ENCODE measurements at places on chromosomes 16 and 17.

GRCh38 chr17:17153071-17153470 is 53.1 kb downstream of the PLD6 start:
- DNase-seq = no peak

- no peak for DNase-seq
These were observed 30.0 kb upstream of the HEATR6 start for GRCh38 chr17:60108712-60109111.

DNA sequence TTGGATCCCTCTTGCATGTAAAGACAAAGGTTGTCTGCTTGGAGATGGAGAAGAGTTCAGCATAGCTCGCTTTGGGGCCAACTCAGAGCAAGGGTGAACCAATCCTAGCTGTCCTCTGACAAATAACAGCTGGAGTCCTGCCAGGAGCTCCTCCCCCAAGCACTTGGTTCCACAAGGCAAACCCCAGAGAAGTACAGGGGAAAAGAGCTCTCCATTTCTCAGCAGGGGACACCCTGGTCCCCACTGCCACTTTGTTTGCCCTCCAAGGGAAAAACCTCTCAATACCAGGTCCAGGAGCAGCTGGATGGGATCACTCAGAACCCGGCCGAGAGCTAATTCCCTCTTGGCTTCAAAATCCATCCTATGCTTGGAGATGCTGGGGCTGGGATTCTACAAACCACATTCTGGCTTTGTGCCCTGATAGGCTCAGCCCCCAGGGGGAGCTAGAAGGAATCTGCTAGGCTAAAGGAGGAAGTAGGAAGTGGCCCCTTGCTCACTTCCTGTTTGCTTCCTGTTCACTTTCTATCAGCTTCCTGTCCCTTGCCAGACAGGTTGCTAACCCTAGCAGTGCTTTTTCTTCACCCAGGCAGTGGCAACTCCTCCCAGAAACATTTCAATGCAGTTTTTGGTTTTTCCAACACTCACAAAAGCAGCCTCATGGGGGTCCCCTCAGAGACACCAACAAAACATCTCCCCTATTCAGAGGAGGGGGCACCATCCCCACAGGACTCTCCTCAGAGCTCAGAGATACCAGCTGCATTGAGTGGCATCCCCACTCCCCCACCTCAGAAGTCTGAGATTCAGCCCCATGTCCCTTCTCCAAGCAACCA is 30.7 kb downstream of the CDRT4 start:
- no peak for DNase-seq

GRCh38 chr16:47519037-47519436 is 57.9 kb downstream of the PHKB start:
- DNase-seq = no peak

DNA sequence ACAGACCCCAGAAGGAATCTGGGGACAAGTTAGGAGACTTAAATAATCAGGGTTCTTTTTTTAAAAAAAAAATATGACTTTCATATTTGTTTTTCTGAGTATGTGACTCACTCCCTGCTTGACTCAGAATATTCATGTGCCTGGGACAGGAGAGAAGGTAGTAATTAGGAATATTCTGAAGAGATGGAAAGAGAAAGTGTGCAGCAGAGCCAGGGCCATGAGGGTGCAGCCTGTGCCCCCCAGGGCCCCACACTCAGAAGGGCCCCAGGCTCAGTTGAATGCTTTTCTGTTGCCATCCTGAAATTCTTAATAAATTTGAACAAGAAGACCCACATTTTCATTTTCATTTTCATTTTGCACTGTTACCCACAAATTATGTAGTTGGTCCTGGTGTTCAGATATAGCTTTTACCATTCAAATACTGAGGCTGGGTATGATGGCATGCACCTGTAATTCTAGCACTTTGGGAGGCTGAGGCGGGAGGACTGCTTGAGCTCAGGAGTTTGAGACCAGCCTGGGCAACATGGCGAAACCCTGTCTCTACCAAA is 11.5 kb upstream of the LONP2 start:
- no peak for DNase-seq

GRCh38 chr17:64785011-64785421 is 122.9 kb upstream of the SMURF2 start:
- no peak for DNase-seq

DNA sequence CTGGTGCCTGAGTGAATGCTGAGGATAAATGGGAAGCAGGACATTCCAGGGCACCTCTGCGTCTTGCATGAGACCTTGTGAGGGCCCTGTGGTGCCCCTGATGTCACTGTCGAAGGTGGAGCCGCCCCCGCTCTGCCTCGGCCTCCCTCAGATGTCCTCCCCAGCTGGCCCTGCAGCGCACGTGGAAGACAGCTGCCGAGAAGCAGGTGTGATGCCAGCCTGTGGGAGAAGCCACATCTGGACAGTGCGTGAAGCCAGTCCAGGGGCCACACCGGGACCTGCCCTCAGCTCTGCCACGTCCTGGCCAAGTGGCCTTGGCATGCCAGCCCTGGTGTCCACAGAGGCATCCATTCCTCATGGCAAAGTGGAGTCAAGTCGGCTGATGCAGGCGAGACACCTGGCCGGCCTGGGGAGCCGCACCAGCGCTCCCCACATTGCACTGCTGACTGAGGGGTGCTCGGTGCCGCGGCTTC is 21.6 kb upstream of the METRNL start:
- no peak for DNase-seq

- no peak for DNase-seq
These were observed 22.6 kb upstream of the MAPT start for GRCh38 chr17:45871718-45872117.

DNA sequence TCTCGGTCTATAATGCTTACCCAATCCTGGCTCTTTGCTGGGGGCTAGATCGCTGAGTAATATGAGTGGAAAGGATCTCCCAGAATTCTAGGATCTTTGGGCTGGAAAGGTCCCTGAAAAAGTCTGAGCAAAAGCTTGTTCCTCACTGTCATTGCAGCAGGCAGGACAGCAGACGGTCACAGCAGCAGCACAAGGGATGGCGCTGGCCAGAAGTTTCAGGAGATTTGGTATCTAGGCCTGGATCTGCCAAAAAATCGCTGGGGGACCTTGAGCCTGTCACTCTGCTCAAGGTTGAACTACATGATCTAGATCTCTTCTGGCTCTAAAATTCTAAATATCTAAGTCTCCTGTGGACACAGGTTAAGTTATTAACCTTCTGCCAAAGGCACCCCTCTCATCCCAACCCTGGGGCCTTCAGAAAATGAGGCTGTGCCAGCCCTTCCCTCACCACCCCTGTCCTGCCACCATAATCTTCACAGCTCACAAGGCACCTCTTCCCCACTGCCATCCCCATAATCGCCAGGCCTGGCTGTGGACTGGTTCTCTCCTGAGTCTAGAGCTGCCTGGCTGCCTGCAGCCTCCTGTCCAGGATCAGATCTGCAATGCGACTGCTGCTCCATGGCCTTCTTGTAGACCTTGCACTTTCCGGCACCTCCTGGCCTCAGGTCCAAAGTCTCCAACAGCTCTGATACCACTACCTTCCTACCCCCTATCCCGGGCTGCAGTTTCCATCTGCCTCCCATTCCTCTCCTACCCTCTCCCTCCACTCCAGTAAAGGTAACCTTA is 10.2 kb downstream of the MYO18A start:
- no peak for DNase-seq

GRCh38 chr17:27078296-27078695 is 215.6 kb upstream of the WSB1 start:
- DNase-seq = no peak

DNA sequence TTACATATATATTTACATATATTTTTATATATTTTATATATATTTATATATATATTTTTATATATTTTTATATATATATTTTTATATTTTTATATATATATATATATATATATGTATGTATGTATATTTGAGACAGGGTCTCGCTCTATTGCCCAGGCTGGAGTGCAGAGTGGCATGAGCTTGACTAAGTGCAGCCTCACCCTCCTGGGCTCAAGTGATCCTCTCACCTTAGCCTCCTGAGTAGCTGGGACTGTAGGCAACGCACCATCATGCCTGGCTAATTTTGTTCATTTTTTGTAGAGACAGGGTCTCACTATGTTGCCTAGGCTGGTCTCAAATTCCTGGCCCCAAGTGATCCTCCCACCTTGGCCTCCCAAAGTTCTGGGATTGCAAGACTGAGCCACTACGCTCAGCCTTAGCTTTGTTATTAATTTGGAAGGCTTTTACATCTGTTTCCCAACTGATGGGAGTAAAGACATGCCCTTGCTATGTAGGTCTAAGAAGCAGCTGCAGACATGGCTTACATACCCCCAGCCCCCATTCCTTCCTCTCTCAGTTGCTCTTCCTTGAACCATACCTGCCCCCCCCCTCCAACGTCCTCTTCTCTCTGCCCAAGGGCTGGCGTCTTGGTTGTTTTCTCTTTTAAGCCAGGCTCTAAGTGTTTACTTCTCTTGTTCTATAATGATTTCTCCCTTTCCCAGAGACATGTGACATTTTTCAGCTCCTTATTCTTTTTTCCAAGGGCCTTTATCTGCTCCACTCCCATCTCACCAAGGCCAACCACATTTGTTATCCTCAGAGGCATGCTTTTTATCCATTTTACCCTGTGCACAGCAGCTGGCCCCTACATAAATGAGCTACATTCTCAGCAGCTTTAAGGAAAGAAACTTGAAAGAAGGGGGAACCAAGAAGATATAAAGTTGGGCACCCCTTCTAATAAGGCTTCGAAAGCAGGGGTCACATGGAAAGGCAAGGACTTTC is 64.2 kb upstream of the ATF7IP2 start:
- DNase-seq = no peak

- DNase-seq = no peak
These were observed 4.4 kb downstream of the SERPINF2 start for GRCh38 chr17:1746975-1747543.

GRCh38 chr17:63421681-63422645 is 24.1 kb downstream of the CYB561 start:
- no peak for DNase-seq
